ENCODE measurements at places on chromosomes 3 and 15. TPM values are rescaled to one million over a fixed set of nuclear protein-coding genes. Genes with fewer than 3 reads are reported as not detected.

The LRRC34 gene
- 4.7 TPM for polyA plus RNA-seq

The OR5K2 gene
- polyA plus RNA-seq: not detected

The MYZAP gene
- 3.6 TPM for polyA plus RNA-seq

The STRA6 gene
- 1.4 TPM for polyA plus RNA-seq

The AQR gene
- polyA plus RNA-seq: 14.2 TPM

The RTP1 gene
- polyA plus RNA-seq: not detected

The ITGA11 gene
- 10.9 TPM for polyA plus RNA-seq

The CLDN18 gene
- polyA plus RNA-seq: 0.99 TPM

The LRRIQ4 gene
- polyA plus RNA-seq: 0.08 TPM

The ARHGEF26 gene
- 12.4 TPM for polyA plus RNA-seq

The MORF4L1 gene
- 572 TPM for polyA plus RNA-seq

The FBXW12 gene
- not detected for polyA plus RNA-seq

The HESX1 gene
- polyA plus RNA-seq: 1.6 TPM

The CHP1 gene
- polyA plus RNA-seq: 49.9 TPM

The PLIN1 gene
- polyA plus RNA-seq: not detected

The PLSCR2 gene
- 0.28 TPM for polyA plus RNA-seq

The SLC28A1 gene
- polyA plus RNA-seq: 0.27 TPM

The MKRN3 gene
- 4.9 TPM for polyA plus RNA-seq

The IMPG2 gene
- polyA plus RNA-seq: 1.2 TPM

The BNC1 gene
- 3.4 TPM for polyA plus RNA-seq

The SAMMSON gene
- polyA plus RNA-seq: not detected
